Stimulated activated CD8-positive, alpha-beta memory T cell treated with anti-CD3 and anti-CD28 coated beads, Interleukin-7, amount 100 ng/mL, for 24 hours (primary cell): ENCODE measurements at places on chromosomes 3 and 15.

GRCh38 chr15:50543556-50543955 is 2.9 kb downstream of the USP50 start:
- no peak for DNase-seq

- DNase-seq, result no peak
These were observed 137.7 kb downstream of the TPRG1 start for GRCh38 chr3:189309400-189309975.

- DNase-seq, result no peak
These were observed 39.6 kb upstream of the ITGA11 start for GRCh38 chr15:68471541-68471940.

GRCh38 chr3:183641882-183642281 is 6.5 kb downstream of the KLHL24 start:
- no peak for DNase-seq

DNA sequence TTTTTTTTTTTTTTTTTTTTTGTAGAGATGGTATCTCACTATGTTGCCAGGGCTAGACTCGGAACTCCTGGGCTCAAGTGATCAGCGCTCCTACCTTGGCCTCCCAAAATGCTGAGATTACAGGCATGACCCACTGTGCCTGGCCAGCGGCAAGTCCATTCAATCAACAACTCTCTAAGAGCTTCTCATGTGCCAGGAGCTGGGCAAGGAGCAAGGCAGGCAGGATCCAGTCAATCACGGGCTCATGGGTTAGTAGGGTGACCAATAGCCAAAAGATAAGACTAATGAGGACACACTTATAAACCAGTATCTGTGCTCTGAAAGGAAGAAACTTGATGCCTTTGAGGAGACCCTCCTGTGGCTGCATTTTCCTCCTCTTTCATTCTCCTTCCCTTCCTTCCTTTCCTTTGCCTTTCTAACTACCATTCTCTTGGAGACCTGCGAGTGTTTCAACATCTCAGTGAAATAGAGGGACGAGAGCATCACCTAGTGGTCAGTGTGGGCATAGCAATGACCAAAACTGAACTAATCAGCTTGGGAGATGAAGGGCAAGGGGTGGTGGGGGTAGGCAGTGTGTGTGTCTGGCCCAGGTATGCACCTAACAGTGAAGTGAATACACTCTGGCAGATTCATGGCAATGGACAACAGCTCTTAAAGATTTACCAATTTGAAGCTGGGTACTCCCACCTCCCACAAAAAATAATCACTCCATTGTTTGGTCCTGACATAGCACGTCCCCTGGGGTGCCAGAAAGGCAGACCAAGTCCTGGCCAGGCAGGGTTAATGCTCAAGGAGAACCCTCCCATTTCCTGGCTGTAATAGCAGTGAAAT is 6.3 kb downstream of the RPP25 start:
- DNase-seq, result peak; percentile 65

- no peak for DNase-seq
These were observed 528.6 kb downstream of the TAFA4 start for GRCh38 chr3:68403741-68404140.

- DNase-seq, result no peak
These were observed 540.2 kb downstream of the NAALADL2 start for GRCh38 chr3:175399156-175399840.

- no peak for DNase-seq
These were observed 81.2 kb downstream of the TLE3 start for GRCh38 chr15:70016511-70016994.

- DNase-seq, result no peak
These were observed 13.8 kb downstream of the EIF3J start for GRCh38 chr15:44550734-44551133.

- no peak for DNase-seq
These were observed 23.6 kb upstream of the LINGO1 start for GRCh38 chr15:77656294-77656693.

GRCh38 chr3:151178208-151178845 is 24.7 kb downstream of the GPR171 start:
- no peak for DNase-seq
